ENCODE measurements at places on chromosomes 7 and 10.
A peak's percentile ranks its signal among the peaks of the same experiment; 100 is the strongest.

GRCh38 chr10:72048450-72049124, 39.8 kb downstream of the SPOCK2 start:
- peak; percentile 92 for DNase-seq

DNA sequence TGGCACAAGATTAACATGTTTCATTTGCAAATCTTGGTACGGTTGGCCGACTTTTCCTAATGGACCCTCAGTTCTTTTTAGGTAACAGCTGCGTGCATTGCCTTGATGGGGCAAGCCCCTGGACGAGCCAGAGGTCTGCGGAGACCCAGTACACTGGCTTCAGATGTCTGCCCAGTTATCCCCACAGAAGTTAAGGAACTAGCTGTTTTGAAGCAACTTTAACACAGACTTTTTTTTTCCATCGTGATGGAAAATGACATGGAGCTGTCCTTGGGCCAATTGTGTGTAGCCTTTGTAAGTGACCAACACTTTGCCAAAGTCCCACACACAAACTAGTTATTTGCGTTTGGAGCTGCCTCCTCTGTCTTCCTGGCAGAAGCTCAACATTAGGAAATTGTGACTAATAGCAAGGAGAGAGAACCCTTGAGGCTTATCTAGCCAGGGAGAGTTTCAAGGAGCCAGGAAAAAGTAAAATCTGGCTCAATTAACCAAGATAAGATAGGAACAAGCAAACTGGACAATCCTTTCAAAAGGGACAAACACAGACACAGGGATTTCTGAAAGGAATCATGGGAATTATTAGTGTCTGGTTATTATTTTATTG, 99.6 kb upstream of the BMPER start:
- peak; percentile 20 for DNase-seq

DNA sequence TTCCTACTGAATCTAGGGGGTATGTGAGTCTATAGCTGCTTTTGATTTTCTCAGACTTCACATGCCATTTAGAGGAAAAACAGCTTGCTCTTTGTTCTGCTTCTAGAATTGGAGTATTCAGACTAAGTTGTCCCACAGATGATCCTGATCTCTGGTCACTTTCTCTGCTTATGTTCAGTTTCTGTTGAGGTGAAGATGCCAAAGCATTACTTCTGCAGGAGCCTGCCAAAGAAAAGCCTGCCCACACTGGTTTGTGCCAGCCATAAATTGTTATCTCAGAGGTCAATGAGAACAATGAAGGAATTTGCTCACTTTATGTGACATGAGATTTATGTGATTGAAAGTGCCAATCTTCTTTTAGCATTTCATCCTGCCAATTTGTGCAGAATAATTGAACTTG, 163.6 kb downstream of the CDK14 start:
- no peak for DNase-seq

GRCh38 chr7:150848111-150848510, 4.2 kb upstream of the AOC1 start:
- DNase-seq: no peak

DNA sequence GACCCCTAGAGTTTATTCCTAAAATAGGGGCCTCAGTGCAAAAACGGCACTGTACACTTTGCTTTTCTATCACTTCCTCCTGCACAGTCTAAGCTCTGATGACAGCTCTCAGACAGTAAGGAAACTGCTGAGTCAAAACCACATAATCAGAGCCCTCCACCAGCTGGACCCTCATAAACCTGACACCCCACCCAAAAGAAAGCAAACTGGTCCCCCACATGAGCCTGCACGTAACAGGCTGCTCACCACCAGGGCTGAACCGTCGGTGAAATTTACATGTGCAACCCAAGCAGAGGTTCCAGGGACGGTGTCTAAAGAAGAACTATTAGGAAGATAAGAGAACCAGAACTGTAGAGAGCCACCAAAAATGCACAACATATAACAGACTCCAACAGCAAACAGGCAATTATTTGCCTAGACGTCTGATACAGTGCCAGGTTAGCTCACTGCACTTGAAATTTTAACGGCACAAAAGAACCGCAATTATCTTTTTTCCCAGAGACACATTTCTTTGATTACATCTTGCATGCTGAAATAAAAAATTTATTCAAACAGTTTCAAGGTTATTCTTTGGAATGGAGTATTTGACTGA, 19.6 kb downstream of the SGMS1 start:
- no peak for DNase-seq

GRCh38 chr10:66167816-66168215, 758.0 kb upstream of the LRRTM3 start:
- no peak for DNase-seq

- DNase-seq: no peak
Observed at GRCh38 chr10:71837098-71837827, 13.8 kb downstream of the PSAP start.

GRCh38 chr10:96222908-96223307, 48.5 kb downstream of the BLNK start:
- DNase-seq: no peak

DNA sequence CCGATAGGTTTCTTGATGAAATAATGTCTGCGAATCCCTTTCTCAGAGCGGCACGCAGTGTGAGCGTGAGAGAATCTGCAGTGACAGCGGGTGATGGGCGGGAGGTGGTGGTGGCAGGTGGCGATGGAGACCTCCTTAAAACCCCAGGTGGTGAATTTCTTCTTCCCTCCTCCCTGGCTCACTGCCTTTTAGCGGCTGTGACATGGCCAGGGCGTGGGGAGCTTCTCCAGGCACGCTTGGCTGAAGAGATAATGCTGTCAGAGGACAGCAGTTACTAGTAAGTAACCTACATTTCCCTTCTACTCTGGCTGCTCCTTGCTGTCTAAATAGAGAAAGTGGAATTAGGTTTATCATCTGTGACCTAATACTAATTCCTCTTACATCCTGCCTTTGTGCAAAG, 141.4 kb upstream of the INSYN2A start:
- no peak for DNase-seq

GRCh38 chr10:126126866-126127265, 230.5 kb downstream of the FANK1 start:
- no peak for DNase-seq

DNA sequence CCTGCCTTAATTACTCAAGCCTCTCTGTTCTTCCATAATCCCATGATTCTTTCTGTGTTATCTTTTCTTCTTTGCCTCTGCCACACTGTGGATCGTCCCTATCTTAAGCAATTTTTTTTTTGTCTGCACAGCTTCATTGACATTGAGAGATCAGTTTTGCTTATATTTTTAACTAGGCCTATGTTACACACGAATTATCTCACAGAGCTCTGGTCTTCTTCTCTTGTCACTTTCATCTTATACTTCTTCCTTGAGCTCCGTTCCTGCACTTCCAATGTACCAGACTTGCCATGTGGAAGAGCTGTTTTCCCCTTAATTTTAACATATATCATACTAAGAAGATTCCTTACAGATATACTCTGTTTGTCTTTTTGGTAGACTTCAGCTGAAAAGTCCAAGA, 106.1 kb downstream of the MAGI2 start:
- no peak for DNase-seq

- no peak for DNase-seq
Observed at GRCh38 chr10:63702092-63702491, 180.9 kb downstream of the REEP3 start.

- DNase-seq: no peak
Observed at GRCh38 chr7:55432939-55433784, 68.0 kb downstream of the LANCL2 start.
